ENCODE measurements at places on chromosomes 16 and 17.

GRCh38 chr16:83315271-83315670 is 492.5 kb upstream of the HSBP1 start:
- no peak for DNase-seq

DNA sequence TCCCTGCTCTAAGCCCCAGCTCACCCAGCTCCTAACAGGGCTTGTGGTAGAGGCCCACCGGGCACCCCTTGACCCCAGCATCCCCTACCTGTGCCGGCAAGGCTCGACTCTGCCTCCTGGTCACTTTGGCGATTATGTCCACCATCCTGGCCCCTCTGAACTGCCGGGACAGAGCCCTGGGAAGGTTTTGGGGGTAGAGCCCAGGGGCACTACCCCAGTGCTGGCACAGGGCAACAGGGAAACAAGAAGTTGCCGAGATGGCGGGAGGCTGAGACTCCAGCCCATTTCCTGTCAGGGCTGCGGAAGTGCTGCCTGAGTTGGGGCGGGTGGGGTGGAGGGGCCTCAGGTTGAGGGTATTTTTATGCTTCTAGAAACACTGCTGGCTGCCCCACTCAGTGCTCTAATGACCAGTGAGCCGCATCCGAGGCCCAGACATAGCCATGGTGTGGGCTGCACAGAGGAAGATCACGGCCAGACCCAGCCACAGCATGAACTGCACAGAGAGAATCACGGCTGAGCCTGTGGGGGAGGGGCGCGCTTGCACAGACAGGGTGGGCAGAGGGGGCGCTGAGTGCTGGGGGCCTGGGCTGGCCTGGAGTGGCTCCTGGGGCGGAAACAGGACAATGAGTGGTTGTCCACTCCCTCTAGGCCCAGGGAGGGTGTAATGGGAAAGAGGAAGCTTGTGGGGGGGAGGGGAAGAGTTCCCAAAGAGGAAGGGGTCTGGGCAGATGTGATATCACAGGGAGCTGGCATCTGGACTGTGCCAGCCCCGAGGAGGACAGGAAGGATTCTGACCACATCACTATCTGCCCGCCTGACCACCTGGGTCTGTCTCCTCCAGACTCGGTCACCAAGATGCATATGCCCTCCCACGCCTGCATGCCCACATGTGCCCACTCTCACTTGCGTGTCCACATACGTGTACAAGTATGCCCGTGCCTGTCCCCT is 22.3 kb downstream of the ARHGAP27 start:
- DNase-seq: no peak

GRCh38 chr16:47528431-47528830 is 67.3 kb downstream of the PHKB start:
- no peak for DNase-seq

DNA sequence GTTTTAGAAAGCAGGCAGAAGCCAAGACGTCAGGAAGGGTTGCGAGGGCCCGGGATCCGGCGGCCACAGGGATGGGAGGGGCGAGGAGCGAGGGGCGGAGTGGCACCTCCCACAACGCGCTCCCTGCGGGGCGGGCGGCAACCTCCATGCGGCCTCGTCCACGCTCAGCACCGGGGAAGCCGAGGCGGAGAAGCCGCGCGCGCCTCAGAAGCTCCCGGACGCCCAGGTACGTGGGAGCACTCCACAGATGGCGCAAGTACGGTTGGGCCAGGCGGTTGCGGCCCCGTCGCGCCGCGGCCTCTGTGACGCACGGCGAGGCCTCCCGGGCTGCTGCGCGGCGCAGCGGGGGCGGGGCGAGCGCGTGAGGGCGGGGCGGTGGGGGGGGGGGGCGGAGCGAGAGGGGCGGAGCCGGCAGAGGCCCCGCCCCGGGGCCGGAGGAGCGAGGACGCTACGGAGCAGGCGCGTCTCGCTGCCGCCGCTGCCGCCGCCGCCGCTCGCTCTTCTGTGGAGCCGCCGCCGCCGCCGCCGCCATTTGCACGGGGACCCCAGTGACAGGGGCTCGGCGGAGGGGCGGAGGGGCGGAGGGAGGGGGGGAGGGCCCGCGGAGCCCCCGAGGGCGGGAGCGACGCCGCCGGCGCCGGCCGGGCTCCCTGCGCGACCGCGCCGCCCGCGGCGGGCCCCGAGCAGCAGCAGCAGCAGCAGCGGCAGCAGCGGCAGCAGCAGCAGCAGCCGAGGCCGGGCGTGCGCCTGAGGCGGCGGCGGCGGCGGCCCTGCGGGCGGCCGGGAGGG is at the start of gene TENT4B:
Gene TENT4B (plus strand): TSS at position 500 of the 789 bp plus-strand sequence. CDS start 316 bp downstream, outside the sequence.
- peak; percentile 41 for DNase-seq

DNA sequence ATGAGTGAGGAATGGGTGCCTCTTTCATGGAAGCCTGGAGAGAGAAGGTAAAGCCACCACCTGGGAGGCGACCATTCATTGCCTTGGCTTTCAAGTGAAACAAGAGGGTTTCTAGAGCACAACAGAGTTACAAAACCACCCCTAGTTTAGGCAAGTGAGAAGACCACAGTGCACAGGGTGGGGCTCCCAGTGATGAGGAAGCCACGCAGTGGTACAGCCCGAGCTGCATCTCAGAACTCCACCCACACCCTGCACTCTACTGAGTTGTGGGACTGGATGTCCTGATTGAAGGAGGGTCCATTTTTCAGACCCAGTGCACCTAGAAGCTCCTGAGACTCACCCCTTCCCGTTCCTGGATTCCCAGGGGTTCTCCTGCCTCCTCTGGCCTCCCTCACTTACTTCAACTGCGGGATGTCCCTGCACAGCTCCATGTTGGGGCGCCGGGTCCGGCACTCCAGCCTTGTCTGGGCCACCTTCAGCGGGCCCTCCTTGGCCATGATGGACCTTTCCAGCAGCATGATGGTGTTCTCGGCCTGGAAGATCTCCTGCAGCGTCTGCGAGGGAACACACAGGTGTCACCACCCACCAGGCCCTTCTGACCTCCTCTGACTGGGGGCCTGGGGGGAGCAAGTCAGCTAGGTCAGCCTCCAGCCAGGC is 55.1 kb upstream of the EMP2 start:
- no peak for DNase-seq

DNA sequence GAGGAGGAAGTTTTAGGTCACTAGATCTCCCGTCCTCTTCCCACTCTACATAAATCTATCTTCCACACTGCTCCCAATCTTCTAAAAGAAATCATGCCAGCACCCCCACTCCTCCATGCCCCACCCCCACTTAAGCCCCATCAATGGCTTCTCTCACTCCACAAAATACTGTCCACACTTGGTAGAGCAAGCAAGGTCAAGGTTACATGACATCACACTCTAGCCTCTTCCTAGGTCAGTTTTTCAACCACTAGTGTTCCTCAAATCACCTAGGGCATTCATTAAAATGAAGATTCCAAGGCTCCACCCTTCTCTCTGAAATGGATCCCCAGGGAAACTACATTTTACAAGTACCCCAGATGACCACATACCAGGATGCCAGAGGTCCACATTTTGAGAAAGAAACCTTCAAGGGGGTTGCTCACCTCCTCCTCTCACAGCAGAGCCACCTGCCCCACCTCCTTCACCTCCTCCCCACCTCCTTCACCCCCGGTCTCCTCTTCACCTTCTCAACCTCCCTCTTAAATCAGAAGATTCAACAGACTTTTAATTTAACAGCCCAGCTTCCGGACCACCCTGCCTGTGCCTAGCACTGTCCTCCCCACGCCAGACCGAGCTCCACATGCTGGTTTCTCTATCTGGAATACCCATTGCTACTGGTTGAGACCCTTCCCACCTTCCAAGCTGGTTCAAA is 3.2 kb downstream of the AMFR start:
- DNase-seq: no peak

- no peak for DNase-seq
These were observed at the start of gene ZPBP2 for GRCh38 chr17:39867880-39868553. TSS of gene ZPBP2 (plus strand) at chr17:39868202. CDS start at chr17:39868355, 153 bp downstream.

- no peak for DNase-seq
These were observed 7.2 kb downstream of the MMP15 start for GRCh38 chr16:58032710-58033293.

GRCh38 chr16:29710227-29711219 is 31.5 kb downstream of the QPRT start:
- peak; percentile 19 for DNase-seq

GRCh38 chr17:64277831-64278562 is 14.9 kb upstream of the TEX2 start:
- DNase-seq: no peak

DNA sequence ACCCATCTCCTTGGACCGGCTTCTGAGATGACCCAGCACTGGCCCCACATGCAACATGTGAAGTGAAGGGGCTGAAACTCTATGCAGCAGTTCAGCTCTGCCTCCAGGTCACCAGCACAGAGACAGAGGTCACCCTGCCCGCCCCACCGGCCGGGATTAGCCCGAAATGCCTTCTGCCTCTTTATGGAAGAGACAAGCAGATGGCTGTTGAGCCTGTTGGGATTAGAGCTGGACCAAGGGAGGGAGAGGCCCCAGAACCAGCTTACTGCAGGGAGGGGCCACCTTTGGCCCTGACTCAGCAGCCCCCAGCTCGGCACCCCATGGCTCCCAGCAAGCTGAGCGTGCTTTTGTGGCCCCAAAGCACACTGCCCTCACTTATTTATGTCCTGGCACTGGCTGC is 5.7 kb downstream of the AIPL1 start:
- no peak for DNase-seq

DNA sequence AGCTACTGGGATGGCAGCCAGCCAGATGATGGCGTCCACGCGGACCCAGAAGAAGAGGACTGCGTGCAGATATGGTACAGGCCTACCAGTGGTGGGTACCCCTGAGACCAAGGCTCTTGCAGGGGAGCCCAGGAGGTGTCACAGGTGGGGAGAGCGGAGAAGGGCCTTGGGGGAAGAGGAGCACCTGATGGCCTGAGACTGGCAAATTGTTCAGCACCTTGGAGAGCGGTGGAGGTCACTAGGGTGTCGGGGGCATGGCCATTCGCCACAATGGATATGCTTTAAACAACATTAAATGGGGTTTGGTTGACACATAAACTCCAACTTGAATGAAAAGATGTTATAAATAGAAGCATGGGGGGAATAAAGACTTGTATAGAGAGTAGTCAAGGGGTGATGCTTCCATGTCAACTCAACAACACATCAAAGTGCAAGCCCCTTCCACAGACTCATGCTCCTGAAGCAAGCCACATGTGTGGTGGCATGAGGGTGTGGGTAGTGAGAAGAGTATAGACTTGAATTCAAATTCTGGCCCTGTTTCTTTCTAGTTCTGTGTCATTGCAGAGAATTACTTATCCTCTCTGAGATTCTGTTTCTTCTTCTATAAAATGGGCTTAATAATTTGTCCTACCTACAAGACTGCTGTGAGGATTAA is 22.2 kb downstream of the CLEC19A start:
- no peak for DNase-seq

DNA sequence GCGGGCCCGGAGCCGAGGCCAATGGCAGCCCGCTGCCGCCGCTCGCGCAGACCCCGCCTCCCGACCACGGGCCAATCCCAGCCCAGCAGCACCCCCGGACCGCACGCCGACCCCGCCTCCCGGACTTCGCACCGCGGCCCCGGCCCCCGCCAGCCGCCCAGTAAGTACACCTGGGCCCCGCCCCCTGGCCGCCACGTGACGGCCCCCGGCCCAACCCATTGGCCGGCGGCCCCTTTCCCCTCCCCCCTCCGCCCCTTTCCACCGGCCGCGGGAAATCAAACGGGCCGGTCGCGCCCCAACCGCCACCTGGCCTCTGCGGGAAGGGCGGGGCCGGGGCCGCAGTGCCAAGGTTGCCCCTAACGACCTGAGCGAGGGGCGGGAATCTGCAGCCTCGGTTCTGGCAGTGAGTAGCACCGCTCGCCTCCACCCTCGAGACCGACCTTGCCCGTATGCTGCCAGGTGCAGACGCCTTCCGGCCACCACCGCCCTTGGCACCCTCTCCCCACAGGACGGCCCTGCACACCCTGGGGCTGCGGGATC is at the start of gene YBX2:
Gene YBX2 (minus strand): TSS at position 26 of the 540 bp plus-strand sequence. CDS start 139 bp downstream, outside the sequence.
- DNase-seq: peak; percentile 95

GRCh38 chr17:72031219-72031884 is 89.5 kb upstream of the SOX9 start:
- no peak for DNase-seq

DNA sequence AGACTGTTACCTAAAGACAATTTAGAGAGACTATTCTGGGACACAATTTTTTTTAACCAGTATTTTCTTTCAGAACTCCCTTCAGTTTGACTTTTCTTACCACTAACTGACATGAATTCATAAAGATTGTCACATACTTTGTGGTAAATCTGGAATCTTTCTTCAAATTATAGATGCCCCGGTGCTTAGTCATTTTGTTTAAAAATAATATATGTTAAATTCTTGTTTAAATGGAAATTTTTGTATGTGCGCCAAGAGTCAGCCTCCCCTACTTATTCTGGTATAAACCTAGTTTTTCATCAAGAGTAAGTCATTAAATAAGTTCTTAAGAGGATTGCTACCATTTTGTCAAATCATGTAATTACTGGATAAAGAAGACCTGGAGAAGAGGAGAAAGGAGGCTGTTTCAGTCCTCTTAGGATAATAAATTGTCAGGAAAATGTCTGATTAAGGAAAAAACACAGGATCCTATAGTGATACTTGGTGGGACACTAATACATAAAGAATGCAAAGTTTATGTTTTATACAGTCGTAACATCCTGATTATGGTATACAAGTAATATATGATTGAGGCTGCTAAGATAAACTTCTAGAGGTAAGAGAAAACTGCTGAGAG is 424.4 kb downstream of the PMP22 start:
- no peak for DNase-seq

- DNase-seq: no peak
These were observed 3.4 kb upstream of the PRSS8 start for GRCh38 chr16:31138621-31139578.

GRCh38 chr16:21710938-21711337 is 47.2 kb downstream of the OTOA start:
- DNase-seq: no peak

- DNase-seq: no peak
These were observed 324 bp upstream of the HCRT start for GRCh38 chr17:42185621-42185930.

GRCh38 chr17:32828822-32829221 is 48.1 kb downstream of the MYO1D start:
- no peak for DNase-seq

DNA sequence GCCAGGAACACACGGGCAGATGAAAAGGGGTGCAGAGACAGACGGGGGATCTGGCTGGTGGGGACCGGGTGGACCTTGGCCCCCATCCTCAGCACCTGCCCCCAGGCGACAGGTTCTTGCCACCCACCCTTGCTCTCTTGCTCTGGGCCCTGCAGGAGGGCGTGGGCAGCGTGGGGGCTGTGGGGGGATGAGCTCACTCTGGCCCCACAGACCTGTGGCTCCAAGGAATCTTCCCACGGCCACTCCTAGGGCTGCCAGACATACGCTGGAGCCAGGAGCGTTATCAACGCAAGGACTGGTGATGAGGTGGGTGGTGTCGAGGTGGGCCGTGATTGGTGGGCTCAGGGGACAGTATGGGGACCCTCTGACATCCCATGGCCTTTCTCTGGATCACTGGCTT is 6.3 kb downstream of the CTRB1 start:
- no peak for DNase-seq

- no peak for DNase-seq
These were observed 159.4 kb upstream of the CHMP6 start for GRCh38 chr17:80832266-80832676.

- no peak for DNase-seq
These were observed 535.3 kb upstream of the SOX9 start for GRCh38 chr17:71585540-71585939.

Measured in NCI-H748 treated with DMSO at 0.1 percent for 48 hours (cell line).